ENCODE measurements at places on chromosomes 3 and 15. TPM values are rescaled to one million over a fixed set of nuclear protein-coding genes. Genes with fewer than 3 reads are reported as not detected.

Gene STRIT1
- total RNA-seq, result not detected

Gene CDCP1
- 33.5 TPM for total RNA-seq

Gene EBLN2
- 0.54 TPM for total RNA-seq

Gene ROBO1
- 19.0 TPM for total RNA-seq

Gene ATG3
- 123 TPM for total RNA-seq

Gene SOX2
- 1.6 TPM for total RNA-seq

Gene MB21D2
- 28.3 TPM for total RNA-seq

Gene CSNK1G1
- 33.8 TPM for total RNA-seq

Gene SPINK8
- total RNA-seq, result not detected

Gene RHOV
- 0.12 TPM for total RNA-seq

Gene ADCY5
- total RNA-seq, result not detected

Gene MKRN2OS
- total RNA-seq, result not detected

- no peak for DNase-seq
Measured at GRCh38 chr15:57993409-57994145, 71.9 kb downstream of the ALDH1A2 start.

DNA sequence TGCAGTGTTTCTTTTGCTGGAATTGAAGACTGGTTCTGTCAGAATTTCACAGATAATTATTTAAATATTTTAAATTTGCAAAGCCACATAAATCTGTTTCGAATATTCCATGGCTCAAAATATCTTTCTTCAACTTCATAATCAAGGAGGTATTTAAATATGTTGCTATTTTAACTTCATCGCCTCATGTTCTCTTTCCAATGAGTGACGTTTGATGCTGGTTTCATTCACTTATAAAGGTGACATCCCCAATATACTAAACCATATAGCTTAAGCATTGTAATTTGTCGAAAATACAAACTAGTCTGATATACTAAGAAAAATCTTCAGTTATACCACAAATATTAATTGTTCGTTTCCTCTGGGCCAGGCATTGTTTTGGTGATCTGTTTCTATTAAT, 22.5 kb downstream of the MBNL1 start:
- DNase-seq, result no peak

- DNase-seq, result no peak
Measured at GRCh38 chr3:174488527-174488926, 370.6 kb upstream of the NAALADL2 start.

- no peak for DNase-seq
Measured at GRCh38 chr15:93331545-93332167, 242.6 kb upstream of the RGMA start.

- no peak for DNase-seq
Measured at GRCh38 chr15:41993472-41994170, 21.3 kb upstream of the EHD4 start.

- DNase-seq, result no peak
Measured at GRCh38 chr3:155581579-155581978, 163.3 kb downstream of the PLCH1 start.

DNA sequence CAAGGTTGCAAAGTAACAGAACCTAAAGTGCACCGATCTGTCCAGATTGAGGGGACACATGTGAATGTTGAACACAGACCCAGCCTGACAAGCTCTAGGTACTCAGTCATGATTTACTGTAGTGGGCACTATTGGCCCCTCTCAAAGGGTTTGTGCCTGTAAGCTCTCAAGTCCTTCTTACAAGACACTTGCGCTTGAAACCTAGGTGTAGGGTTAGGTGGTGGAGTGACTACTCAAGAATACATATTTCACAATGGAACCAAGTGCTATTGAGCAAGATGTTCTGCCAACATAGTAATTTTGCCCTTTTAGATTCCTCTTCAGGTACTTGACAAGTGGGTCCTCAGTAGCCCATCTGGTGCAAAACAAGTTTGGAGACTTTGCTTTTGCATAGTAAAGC, 169.9 kb downstream of the AKAP13 start:
- no peak for DNase-seq

DNA sequence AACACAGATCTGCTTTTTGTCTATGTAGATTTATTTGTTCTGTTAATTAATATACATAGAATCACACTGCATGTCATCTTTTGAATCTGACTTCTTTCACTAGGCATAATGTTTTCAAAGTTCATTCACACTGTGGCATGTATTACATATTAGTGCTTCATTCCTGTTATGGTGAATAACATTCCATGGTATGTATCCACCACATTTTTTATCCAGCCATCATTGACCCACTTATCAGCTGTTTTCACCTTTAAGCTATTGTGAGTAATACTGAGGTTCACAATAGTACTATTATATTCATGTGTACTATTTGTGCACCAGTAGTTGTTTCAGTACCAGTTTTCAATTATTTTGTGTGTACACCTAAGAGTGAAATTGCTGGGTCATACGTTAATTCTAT, 230.6 kb upstream of the CNTN3 start:
- DNase-seq, result no peak

GRCh38 chr15:75663931-75664421, 16.3 kb downstream of the SNX33 start:
- no peak for DNase-seq

DNA sequence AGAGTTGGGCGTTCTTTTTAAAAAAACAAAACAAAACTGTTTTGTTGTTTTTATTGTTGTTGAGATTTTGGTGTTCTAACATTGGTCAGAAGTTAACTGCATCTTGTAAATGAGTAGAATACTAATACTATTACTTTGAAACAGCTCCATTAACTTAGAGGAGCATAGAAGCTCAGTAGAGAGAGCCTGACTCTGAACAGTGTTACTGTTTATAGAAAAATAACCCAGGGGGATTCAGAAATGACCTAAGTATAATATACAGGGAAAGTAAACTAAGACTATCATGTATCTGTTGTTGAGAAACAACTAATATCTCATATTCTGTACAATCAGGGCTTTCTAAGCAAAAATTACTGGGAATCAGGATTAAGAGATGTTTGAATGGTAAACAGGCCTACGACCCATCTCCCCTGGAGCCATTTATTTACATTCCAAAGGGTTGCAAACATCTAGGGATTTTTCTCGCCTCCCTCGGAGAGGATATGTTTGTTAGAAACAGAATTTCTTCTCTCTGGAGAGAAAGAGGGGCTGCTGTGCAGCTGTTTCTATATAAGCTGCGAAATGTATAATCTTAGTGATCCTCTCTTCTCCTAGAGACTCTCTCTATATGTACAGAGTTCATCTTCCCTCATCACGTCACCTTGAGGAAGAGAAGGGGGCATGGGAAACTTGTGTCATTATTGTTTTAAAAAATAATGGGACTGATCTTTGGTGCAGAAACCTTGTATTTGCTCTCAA, 827.5 kb upstream of the DPPA4 start:
- DNase-seq, result no peak

DNA sequence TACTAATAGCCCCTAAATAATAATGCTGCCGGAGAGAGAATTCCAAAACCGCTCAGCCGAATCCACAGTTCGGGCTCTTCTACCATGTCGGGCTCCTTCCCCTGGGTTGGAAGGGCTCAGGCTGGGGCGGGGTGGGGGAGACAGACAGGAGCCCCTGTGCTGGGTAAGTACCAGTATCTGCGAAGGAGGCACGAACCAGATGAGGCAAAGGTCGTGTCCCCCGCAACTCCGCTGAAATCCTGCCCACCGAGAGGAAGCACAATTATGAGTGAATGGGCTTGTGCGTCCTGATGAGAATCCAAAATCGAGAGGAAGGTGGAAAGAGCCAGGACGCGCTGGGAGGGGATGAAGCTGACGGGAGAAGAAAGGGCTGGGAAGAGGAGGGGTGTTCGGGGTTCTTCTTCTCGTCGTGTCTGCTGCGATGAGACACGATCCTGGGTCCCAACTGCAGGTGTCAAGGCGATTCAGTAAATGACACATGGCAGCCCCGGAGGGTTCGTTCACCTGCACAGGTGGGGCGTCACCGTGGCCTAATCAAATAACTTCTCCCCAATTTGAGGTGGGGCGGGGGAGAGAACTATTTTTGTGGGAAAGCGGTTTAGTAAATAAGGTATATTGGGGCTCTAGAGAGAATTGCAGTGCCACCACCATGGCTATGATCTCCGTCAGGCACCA, 707 bp upstream of the FAM81A start:
- no peak for DNase-seq

- no peak for DNase-seq
Measured at GRCh38 chr3:24523215-24523614, 28.6 kb upstream of the THRB start.

DNA sequence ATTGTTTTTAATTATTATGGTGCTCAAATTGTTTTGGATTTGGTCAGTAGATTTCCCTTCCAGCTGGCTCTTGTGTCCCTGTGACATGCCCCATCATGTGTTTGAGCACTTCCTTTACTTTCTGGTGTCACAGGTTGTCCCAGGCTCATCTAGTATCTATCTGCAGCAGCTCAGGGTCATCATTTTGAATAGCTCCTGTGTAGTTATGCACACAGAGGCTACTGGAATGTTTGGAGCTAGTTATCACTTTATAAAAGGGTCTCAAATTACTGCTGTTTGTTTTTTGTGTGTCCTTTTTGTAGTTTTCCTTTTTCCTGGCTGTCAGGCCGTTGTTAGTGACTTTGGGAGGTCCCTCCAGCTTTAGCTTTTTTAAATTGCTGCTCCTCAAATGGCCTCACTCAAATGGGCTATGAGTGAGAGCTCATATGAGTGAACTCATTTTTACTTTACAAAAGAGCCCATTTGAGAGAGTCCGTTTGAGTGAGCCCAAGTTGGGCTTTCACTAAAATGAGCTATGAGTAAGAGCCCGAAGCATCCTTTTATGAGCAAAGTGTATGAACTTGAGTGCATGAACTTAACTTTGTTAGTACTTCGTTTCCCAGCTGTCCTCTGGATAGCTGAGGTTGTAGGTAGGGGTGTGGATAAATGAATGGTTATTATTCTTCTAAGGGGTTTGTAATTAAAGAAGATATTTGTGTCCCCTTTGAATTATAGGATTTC, 43.8 kb downstream of the SQOR start:
- peak; percentile 22 for DNase-seq

- peak; percentile 84 for DNase-seq
Measured at GRCh38 chr3:59426821-59427565, 377.2 kb upstream of the CFAP20DC start.

DNA sequence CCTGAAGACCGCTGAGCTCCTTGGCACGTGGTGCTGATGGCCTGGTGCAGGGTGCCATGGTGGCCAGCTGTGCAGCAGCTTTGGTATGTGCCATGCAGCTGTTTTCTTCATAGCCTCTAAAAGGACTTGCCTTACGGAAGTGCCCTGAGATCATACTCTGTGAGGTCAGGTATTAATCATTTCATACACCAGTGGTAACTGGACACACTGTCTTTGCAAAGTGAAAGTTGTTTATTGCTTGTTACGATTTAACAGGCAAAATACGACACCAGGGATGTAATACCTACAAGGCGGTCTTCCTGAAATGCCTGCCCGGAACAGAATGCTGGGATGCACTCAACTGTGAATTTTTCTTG, 184.6 kb downstream of the ATP10A start:
- DNase-seq, result no peak

GRCh38 chr3:53495520-53496391, 1.3 kb downstream of the CACNA1D start:
- no peak for DNase-seq

DNA sequence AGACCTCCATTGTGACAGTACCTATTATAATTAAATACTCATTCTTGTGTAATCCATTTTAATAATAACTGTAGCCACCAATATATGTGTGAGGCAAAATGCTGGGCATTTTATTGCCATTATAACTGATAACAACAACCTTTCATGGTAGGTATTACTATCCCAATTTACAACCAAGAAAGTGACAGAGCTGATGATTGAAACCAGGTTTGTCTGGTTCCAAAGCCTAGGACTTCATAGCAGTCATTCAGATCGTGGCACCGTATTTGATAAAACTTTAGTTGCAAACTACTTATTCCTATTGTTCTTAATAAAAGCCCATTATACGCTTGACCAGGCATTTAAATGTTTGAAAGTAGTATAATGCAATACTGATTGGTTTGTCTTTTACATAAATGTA, 26.4 kb upstream of the VILL start:
- no peak for DNase-seq

- peak; percentile 77 for DNase-seq
Measured at GRCh38 chr3:110810356-110810755, 261.3 kb upstream of the NECTIN3 start.

DNA sequence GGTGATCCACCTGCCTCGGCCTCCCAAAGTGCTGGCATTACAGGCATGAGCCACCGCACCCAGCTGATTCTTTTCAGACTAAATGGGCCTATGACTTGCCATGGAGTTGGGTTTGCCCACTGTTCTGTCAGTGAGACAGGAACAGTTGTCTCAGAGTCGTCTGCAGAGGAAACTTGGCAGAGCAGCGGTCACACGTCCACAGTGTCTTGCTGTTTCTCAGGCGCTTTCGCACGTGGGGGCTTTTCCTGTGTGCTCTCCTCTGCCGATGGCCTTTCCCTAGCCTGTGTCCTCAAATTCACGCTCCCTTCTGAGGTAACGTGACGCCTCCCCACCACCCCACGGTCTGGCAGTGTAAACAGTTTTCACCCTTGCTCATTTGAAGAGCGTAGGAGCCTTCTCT, 11.3 kb downstream of the TMEM44 start:
- no peak for DNase-seq

DNA sequence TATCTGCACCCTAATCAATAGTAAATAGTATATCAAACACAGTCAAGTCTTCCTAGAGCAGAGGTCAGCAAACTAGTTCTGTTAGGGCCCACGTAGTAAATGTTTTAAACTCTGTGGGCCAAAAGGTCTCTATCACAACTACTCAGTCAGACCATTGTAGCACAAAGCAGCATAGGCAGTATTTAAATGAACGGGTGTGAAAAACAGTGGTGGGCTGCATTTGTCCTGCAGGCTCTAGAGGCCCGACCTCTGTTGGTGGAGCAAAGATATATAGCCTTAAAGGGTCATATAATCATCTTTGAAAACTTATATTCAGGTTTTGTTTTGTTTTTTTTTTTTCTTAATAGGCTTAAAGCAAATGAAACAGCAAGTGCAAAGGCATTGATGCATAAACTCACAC, 326.4 kb upstream of the TRIM42 start:
- no peak for DNase-seq

GRCh38 chr3:194296454-194297263, 54.5 kb downstream of the CPN2 start:
- DNase-seq, result peak; percentile 99

DNA sequence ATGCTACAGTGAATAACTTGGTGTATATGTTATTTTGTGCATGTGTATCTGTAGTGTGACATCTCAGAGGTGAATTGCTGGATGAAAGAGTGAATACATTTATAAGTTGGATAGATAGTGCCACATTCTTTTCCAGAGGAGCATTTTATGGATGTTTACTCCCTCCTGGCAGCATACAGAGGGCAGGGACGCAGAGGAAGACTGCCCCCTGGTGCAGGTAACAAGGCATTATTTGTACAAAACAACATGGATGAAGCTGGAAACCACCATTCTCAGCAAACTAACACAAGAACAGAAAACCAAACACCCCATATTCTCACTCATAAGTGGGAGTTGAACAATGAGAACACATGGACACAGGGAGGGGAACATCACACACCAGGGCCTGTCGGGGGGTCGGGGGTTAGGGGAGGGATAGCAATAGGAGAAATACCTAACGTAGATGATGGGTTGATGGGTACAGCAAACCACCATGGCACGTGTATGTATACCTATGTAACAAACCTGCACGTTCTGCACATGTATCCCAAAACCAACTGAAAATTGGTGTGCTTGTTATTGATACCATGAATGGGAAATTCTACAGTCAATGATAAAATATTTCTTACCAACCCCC, 57.9 kb upstream of the CTXND1 start:
- peak; percentile 12 for DNase-seq

- no peak for DNase-seq
Measured at GRCh38 chr3:10353160-10353559, 32.2 kb upstream of the SEC13 start.

Measured in M059J (cell line).